ENCODE measurements at places on chromosomes 7 and 10.

GRCh38 chr7:105655067-105655466 is 73.8 kb upstream of the EFCAB10 start:
- DNase-seq = no peak

GRCh38 chr7:157587051-157587804 is 250.4 kb downstream of the DNAJB6 start:
- DNase-seq = no peak

- DNase-seq = no peak
Observed at GRCh38 chr10:7610026-7610425, 56.7 kb downstream of the ITIH5 start.

DNA sequence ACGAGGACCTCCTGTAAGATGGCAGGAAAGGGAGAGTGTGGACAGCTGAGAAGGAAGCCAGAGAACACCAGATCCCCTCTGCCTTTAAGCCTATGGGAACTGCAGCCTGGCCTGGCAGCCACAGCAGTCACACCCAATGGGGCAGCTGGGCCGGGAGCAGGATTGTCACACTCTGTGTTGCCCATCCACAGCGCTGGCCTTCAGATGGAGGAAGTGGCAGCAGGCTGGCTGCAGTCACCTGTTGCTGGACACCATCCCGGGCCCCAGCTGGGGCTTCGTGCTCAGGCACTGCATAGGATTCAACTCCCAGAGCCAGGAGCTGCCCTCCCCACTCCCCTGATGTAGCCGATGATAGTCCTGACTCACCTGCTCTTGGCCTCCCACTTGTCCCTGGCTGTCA is 114.4 kb downstream of the COL13A1 start:
- DNase-seq = no peak

DNA sequence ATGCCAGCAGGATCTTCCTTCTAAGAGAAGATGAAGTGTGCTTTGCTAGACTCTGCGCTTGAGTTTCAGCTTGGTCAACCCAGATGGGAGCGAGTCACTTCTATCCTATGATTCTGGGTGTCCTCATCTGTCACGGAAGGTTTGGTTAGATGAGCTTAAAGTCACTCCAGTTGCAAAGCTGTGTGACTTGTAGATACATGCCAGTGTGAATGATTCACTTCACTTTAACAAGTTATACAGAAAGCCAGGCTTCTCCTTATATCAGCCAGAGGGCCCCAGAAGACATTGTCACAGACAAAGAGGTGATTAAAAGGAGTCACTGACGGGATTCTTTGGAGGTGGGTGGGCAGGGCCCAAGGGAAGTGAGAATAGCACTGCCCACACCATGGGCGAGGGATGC is 122.6 kb upstream of the PFKP start:
- no peak for DNase-seq

DNA sequence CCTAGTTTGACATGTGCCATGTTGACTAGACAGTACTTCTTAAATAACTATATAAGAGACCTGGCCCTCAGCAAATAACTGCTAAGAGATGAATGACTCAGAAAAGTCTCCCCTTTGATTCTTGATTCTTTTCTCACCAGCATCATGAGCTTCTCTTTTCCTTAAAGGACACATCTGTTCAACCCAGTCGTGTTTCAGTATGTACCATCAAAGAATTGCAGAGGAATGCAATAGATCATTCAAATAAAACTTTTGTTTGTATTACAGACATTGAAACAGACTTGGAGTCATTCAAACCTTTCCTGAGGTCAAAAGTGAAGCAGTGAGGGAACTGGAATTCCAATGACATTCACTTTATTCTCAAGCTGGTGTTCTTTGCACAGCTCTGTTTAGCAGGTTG is 598.3 kb upstream of the GHITM start:
- DNase-seq = no peak

DNA sequence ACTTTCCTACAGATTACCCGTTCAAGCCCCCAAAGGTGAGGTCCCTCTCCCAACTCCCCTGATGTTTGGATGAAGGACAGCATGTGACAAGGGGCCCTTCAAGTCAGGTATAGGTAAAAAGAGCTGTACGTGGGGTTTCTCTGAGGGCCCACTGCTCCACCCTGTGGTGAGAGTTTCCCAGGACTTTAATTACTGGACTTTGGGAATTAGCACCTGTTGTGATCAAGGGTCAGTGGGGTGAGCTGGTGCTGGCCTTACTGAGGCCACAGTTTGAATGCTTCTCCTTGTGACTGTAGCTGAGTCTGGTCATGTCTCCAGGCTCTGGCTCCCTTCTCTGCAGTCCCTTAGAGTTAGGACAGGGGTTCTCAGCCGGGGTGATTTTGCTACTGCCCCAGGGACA is 16.8 kb downstream of the UBE2D4 start:
- DNase-seq = no peak

DNA sequence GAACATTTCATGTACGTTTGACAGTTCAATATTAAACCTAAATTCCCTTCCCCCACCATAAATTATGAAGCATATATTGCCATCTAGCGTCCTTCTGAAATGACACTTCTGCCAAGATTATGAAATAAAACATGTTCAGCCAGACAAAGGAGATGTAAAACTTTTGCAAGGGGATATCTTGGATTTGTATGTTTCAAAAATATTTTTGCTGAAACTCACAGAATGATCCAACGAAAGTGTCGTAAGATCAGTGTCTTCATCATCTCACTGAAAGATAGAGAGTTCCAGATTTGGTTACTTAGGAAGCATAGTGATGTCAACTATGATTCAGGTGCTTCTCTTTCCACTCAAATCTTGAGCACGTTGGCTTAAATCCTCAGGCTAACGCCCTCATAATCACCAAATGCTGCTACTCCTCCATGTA is 904.3 kb downstream of the XPNPEP1 start:
- no peak for DNase-seq

DNA sequence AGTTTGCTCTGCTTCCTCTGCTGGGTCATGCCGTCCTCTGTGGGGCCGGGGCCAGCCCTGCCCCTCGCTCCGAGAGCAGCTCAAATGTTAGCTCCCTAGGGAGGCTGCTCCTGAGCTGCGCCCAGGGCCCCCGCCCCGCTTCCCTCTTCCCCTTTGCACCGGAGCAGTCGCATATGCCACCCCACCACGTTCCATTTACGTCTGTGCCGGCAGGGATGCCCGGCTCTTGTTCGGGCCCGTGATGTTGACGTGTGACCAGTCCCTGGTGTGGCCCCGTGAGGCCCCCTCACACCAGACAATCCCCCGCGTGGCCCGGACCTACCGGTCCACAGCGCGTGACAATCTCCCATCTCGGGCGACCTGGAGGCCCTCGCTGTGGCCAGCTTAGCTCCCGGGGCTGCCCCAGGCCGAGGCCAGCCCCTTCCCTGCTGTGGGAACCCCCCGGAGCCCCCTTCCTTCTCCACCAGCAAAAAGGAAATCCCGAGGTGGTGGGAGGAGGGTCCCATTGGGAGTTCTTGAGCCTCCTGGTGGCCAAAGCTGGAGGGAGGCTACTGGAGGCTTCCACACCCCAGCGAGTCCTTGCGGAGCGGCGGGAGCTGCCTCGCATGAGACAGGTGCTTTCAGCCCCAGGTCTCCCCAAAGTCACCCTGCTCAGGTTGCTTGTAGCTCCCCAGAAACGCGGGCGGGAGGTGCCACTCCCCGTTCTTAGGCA is 15.2 kb downstream of the FAM20C start:
- no peak for DNase-seq

DNA sequence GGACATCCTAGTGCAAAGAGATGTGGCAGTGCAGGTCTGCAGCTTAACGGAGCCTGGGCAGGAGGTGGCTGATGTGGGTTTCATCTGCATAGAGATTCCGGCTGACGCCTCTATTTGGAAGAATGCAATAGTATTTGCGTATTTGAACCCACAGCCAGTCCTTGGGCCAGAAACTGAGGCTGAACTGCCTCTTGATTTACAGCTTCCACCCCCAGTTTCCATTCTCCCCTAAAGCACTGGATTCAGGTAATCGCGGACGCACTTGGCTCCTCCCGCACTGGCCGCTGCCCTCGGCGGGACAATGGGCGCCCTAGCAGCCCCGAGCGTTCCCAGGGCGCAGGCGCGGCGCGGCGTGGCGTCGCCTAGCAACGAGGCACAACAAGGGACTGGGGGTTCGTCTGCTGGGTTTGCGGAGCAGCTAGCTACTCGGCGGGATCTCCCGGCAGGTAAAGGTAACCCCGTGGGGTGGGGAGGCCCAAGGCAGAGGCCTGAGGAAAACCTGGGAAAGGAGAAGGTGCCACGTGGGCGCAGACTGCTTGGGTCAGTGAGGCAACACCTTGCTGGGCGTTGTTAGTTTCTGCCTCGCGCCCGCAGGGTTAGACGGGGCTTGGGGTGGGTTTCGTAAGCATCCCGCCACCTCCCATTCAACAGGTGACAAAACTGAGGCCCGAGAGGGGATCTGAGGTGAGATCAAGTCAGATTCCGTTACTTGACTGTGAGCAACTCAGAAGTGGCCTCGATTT is at the start of gene ARMC3:
ARMC3 (plus strand) TSS at position 393 of the 743 bp plus-strand sequence. CDS start 3,944 bp downstream, outside the sequence.
- DNase-seq = peak; percentile 42

- DNase-seq = no peak
Observed at GRCh38 chr7:137519181-137519691, 175.7 kb upstream of the PTN start.

DNA sequence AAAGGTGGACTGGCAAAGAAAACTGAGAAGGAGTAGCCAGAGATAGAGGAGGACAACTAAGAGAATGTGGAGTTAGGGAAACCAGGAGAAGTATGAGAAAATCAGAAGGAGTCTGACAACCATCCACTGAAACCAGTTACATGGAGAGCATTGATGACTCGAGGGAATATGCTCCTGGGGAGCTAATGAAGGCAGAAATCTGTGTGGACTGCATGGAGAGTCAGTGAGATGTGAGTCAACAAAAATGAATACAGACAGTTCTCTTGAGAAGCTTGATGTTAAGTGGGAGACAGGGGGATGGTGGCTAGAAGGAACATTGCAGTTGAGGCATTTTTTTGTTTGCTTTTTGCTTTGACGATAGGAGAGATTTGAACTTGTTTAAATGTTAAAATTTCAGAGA is 34.3 kb upstream of the ZNF32 start:
- DNase-seq = no peak

DNA sequence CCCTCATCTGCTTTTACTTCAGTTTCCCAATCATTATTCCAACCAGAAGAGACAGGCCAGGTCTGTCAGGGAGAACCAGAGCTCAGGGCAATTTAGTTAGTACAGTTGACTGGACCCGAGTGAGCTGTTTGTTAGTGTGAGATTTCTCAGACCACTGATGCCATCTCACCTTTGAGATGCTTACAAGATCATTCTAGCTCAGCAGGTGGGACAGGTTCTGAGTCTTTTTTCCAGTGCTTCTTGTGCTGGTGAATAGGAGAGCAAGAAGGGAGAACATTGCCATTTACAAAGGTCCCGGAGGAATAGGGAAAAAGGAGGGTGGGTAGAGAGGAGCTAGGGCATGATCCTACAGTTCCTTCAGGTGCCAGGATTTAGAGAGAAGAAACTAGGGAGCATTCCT is 112.4 kb upstream of the IFRD1 start:
- no peak for DNase-seq

DNA sequence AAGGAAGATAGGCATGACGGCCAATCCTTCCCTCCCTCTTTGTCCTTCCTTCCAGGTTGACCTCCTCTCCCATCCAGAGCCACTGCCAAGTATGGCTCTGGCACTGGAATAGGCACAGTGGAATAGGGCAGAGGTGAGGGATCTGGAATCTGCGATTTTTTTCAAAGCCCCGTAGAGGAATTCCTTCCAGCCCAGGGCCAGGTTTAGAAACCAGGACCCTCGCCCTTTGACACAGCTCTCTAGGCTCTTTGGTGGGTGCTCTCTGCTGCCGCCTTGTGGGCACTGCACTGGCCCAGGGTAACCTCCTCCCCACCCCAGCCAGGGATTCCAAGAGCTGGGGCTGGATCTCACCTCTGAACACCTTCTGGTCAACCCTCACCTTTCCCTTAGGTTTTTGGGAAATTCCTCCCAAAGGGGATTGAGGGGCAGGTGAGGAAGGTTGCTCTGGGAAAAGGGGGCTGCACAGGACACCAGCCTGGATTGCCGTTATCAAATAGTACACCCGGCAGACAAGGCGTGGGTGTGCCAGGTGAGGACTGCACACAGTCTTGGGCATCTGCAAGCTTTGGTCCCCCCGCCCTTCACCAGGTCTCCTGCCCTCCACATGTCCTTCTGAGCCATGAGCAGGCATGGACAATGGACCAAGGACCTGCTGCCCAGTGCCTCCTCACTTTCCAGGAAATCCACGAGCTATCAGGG is 22.8 kb downstream of the C10orf105 start:
- no peak for DNase-seq

- no peak for DNase-seq
Observed at GRCh38 chr7:33487998-33488682, 358.8 kb downstream of the BBS9 start.

DNA sequence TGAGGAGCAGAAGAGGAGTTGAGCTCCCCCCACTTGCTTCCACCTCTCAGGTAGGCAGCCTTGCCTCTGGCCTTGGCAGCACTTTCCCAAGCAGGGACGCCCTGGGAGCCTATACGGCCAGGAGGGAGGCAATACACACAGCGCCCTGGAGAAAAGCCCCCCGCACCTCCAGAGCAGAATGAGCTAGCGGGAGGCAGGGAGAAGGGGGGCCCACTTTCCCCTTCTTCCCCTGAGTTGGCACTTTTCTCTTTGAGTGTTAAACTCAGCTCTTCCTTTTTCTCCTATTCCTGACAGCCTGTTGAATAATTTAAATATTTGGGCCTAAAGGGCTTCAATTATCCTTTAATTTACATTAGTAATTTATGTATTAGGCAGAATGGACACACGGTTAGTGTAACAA is 35.8 kb downstream of the UNC5B start:
- no peak for DNase-seq

GRCh38 chr7:149720372-149721083 is 52.9 kb downstream of the ZNF467 start:
- no peak for DNase-seq

DNA sequence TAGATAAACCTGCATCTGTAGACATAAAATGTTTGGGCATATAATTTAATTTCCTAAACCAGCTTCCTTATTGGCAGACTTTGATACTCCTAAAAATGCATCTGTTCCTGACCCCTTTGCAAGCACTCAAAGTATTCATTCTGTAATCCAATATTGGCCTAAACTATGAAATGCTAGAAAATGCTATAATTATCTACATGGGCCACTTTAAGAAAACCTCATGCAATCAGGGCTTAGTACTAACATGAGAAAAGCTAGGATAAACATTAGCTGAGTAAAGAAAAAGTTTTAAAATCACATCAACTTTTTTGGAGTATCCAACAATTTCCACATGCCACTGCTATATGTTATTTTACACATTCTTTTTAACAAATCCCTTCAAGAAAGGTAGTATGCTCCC is 57.2 kb downstream of the PARD3 start:
- no peak for DNase-seq

GRCh38 chr7:2336626-2337299 is 17.9 kb upstream of the EIF3B start:
- no peak for DNase-seq

DNA sequence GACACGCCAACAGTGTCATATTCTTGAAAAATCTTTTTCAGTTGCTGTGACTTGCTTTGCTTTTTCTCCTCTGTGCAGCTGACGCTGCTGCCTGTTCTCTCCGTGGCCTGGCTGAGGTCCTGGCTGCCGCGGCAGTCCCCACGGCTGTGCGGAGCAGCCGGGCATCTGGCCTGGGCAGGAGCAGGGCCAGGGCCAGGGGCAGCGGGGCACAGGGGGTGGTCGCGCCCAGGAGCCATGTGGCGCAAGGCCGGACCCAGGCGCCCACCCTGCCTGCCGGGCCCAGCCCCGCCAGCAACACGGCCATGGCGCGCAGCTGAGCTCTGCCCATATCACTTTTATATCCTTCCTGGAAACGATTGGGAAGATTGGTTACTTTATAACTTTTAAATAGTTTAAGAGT is 109.4 kb upstream of the ACBD5 start:
- DNase-seq = no peak

All from thymus (tissue), 14 donors.